ENCODE measurements at places on chromosomes 2 and 18.

DNA sequence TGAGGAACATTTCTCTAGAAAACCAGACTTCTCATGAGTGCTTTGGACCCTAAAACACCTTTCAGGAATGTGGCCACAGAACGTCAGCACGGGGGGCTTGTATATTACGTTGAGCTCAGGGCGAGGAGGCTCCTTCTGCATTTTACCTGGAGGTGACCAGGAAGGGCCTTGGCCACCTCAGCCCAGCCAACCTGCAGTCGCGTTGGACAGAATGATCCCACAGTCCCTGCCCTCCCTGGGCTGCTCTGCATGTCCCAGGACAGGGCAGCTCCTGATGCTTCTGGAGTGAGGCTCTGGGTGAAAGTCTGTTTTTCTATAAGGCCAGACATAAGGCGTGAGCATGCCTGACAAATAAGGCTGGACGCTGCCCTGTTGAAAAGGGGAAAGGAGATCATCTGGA, 121.9 kb downstream of the NDUFA10 start:
- H3K4me1 ChIP-seq = no peaks in the 10 kb centered on the region
- no peak overlapping the region for H3K27ac ChIP-seq
- H3K4me3 ChIP-seq = no peak overlapping the region
- H3K27me3 ChIP-seq = no peaks in the 10 kb centered on the region
- DNase-seq = peak; percentile 36

DNA sequence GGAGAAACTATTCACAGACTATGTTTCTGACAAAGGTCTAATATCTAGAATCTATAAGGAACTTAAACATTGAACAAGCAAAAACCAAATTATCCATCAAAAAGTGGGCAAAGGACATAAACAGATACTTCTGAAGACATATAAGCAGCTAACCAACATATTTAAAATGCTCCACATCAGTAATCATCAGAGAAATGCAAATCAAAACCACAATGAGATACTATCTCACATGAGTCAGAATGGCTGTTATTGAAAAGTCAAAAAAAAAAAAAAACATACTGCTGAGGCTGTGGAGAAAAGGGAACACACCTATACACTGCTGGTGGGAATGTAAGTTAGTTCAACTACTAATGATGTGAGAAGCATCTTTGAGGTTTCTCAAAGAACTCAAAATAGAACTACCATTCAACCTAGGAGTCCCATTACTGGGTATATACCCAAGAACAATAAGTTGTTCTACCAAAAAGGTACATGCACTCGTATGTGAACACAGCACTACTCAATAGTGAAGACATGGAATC, 220.4 kb upstream of the TFPI start:
- no peak overlapping the region for H3K27ac ChIP-seq
- no peak overlapping the region for H3K4me3 ChIP-seq
- H3K27me3 ChIP-seq = no peaks in the 10 kb centered on the region
- H3K4me1 ChIP-seq = no peaks in the 10 kb centered on the region
- no peaks in the 10 kb centered on the region for H3K36me3 ChIP-seq

GRCh38 chr18:36211612-36212065, 24.3 kb downstream of the MOCOS start:
- DNase-seq = no peak
- H3K27ac ChIP-seq = no peak overlapping the region
- no peak overlapping the region for H3K4me3 ChIP-seq
- H3K4me1 ChIP-seq = no peaks in the 10 kb centered on the region

DNA sequence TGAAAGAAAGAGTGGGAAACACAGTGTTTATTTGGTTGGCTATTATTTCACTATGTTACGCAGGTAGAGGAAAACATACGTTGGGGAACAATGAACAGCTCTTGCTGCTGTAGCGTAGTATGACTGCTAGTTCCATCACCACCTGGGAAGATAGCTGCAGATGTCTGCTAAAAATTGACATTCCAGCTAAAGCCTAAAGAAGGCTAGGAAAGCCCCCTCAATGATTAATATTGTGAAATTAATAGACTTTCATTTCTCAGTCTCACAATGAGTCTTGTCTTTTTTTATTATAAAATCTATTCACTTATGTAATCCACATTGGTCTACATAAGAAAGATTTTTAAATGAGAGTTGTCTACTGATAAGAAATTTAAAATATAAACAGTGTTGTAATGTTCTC, 165.7 kb downstream of the CPS1 start:
- no peaks in the 10 kb centered on the region for H3K4me1 ChIP-seq
- no peaks in the 10 kb centered on the region for H3K36me3 ChIP-seq
- no peak overlapping the region for H3K4me3 ChIP-seq
- DNase-seq = no peak

- no peak for DNase-seq
- no peaks in the 10 kb centered on the region for H3K36me3 ChIP-seq
- H3K4me1 ChIP-seq = no peaks in the 10 kb centered on the region
These were observed 95.3 kb upstream of the ID2 start for GRCh38 chr2:8586457-8587051.

DNA sequence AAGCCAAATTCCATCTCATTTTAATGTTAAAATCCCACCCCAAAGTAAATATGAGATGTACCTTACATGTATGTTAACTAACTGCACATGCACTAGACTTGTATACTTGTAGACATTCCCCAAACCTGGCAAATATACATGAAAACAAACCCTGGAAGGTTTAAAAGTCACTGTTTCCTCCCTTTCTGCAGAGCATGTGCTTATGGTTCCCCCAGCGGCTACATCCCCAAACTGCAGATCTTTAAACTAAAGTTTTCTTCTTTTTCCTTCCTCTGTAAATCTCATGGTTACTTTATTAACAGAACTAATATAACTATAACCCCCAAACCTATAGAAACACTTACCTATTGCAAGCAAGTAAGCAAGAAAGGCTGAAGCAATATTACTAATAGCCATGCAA, 731.5 kb downstream of the LRP1B start:
- no peaks in the 10 kb centered on the region for H3K36me3 ChIP-seq
- H3K27ac ChIP-seq = no peak overlapping the region
- no peak overlapping the region for H3K4me3 ChIP-seq
- H3K4me1 ChIP-seq = no peaks in the 10 kb centered on the region
- DNase-seq = no peak
